ENCODE measurements at places on chromosomes 6 and 20. TPM values are rescaled to one million over a fixed set of nuclear protein-coding genes. Genes with fewer than 3 reads are reported as not detected.

GRCh38 chr20:23094213-23094896 is 8.2 kb upstream of the CD93 start:
- no peak for DNase-seq

DNA sequence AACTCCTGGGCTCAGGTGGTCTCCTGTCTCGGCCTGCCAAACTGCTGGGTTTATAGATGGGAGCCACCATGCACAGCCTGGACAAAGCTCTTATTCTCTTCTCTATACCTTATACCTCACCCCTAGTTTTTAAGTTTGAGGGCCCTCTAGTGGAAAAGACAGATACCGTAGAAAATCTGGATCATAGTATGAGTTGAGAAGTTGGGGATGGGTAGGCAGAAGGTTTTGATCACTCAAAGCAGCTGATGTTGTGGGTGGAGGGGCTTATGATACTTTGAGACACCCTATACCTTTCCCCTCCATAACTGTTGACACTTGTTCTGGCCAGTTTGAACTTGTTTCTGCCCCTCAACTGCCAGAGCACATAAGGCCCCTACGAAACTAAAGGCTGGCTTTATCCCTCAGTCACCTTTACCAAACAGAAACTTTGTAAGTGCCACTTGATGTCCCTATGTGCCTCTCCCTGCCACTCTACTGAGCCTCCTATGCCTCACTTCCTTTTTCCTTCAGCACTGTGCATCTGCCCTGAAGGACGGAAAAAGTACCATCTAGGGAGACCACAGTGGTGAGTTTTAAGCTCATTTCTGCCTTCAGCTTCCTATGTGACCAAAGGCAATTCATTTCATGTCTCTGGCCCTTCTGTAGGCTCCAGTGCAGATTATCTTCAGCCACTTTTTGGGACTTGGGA is 28.6 kb downstream of the RALY start:
- DNase-seq, result no peak

DNA sequence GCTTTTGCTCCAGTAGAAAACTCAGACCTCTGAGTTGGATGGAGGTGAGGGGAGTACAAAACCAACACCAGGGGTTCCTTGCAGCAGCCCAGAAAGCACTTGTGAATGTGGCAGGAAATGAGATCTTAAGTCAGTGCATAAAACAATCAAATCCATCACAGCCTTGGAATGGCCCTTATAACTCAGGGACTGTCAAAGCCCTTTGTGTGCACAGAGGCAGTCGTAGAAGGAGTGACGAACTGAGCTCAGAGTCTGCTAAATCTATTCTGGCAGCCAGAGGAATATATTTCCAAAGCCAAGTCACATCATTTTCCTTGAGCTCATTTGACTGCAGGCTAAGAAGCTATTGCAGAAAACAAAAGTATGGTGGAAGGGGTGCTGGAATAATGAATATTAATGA is 676.6 kb downstream of the DHX35 start:
- DNase-seq, result no peak

- no peak for DNase-seq
Observed at GRCh38 chr6:14721103-14721758, 524.6 kb upstream of the JARID2 start.

GRCh38 chr6:116471531-116471930 is 10.4 kb downstream of the CALHM6 start:
- DNase-seq, result no peak

GRCh38 chr6:169621311-169621710 is 80.5 kb downstream of the WDR27 start:
- no peak for DNase-seq

DNA sequence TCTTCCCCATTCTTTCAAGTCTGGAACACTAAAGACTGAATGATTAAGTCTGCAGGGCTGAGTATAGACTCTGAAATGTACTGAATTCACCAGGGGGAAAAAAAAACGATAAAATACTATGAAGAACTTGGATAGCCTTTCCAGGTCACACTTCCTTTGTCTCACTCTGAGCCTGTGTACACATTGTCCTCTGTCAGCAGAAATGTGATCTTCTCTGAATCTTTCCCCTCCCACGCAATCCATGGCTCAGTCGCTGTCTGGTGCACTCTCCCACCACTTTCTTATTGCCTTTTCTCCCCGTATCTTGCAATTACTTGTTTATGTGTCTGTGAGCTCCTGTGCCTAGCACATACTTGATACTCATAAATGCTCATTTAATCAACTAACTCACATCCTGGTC is 212.6 kb upstream of the RSPO3 start:
- no peak for DNase-seq

DNA sequence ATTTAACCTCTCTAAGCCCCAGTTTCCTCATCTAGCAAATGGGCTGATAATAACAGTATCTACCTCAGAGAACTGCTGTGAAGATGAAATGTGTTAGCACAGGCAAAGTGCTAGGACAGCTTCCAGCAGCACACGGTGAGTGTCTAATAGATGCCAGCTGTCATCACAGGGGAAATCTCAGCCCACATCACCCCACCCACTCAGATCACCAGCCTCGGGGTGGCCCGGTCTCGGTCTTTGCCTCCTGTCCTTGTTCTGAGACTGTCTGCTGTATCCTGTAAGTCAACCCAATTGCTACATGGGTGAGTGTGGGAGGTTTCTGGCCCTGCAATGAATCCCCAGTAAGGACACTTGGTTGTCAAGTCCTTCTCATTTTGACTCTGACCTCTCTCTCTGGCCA is 99.5 kb upstream of the ZNFX1 start:
- DNase-seq, result no peak

DNA sequence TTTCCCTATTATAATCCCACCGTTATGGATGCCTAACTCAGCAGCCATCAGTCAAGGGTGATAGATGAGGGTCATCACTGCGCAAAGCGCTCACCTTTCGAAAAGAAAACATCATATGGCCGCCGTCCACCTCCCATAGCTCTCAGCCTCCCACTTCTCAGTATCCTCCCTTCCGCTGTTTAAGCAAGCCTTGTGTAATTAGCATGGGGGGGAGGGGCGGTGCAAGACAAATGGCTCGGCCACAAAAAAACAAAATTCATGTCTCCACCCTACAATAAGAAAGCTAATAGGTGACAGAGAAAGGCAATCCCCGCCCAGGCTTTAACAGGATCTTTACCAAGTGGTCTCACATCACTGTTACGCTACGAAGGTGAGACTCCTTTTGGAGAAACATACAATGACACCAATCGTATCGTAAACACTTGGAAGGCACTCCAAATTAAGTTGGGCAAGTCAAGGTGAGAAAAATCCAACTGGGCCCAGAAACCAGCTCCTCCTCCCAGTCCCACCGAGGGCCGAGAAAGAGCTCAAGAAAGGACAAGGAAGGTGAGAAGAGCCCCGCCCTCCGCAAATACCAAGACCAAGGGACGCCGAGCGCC is 645 bp downstream of the DDX39B start:
- DNase-seq, result peak; percentile 69

DNA sequence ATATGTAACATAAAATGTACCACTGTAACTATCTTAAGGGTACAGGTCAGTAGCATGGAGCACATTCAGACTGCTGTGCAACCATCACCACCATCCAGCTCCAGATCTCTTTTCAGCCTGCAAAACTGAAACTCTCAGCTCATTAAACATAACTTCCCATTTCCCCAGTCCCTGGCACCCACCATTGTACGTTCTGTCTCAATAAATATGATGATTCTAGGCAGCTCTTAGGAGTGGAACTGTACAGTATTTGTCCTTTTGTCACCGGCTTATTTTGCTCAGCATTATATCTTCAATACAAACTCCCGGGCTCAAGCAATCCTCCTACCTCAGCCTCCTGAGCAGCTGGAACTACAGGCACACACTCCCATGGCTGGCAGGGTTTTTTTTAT is 1.5 kb downstream of the ZC3H12D start:
- DNase-seq, result peak; percentile 13

- DNase-seq, result no peak
Observed at GRCh38 chr20:8227293-8227692, 95.2 kb downstream of the PLCB1 start.

DNA sequence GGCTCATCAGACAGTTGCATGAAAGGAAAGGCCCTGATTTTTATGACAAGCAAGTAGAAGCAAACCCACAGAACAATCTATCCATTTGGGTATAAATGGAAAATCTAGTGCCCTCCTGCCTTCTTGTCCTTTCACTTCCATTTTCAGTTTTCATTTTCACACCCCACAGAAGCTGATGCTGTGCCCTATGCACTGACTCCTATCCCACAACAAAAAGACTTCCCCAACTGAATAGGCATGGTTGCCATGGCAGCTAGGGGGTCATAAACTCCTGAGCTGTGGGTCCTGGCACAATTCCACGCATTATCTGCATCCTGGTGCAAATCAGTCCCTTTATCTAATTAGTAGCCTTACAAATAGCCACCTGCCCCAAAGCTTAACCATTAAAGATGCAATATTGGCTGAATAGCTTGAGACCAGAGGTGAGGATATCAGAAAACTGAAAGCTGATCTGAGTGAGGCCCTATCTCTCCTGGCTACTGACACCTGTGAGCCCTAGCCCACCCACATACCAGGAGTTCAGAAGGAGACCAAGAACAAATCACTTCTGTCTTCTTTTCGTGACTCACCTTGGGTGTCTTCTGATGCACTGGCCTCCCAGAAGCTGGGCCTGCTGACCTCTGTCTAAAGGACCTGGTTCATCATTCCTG is 34.9 kb upstream of the HEY2 start:
- DNase-seq, result no peak

KIF6 gene
- 0.78 TPM for total RNA-seq

RBM38 gene
- total RNA-seq, result 18.2 TPM

ISM1 gene
- 8.4 TPM for total RNA-seq

WASF1 gene
- total RNA-seq, result 5.9 TPM

SNAP91 gene
- total RNA-seq, result 0.83 TPM

BEND3 gene
- total RNA-seq, result 7.0 TPM

CD109 gene
- total RNA-seq, result 6.0 TPM

CLVS2 gene
- total RNA-seq, result 0.18 TPM

LTA gene
- total RNA-seq, result not detected
